Stimulated activated CD8-positive, alpha-beta memory T cell treated with anti-CD3 and anti-CD28 coated beads, Interleukin-7, amount 100 ng/mL, for 1 hour (primary cell): ENCODE measurements at places on chromosomes 3 and 15.

- no peak for DNase-seq
Observed at GRCh38 chr3:45940781-45941365, 2.4 kb upstream of the CXCR6 start.

GRCh38 chr15:45456212-45457106, 66.1 kb downstream of the SLC30A4 start:
- DNase-seq: peak; percentile 19

DNA sequence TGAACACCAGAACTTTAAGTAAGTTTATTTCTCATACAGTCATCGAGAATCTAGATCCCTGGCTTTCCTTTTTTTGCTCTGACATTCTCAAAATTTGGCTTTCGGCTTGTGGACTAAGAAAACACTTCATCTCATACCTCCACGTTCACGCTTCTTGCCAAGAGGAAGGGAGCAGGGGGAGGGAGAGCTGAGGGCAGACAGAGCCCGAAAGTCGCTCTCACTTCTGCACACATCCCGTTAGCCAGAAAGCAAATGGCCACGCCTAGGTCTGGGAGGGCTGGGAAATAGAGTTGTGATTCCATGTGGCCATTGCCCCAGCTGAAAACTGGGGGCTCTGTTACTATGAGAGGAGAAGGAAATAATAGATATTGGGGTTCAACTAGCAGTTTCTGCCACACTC, 57.3 kb downstream of the MAP6D1 start:
- no peak for DNase-seq

- no peak for DNase-seq
Observed at GRCh38 chr3:170982733-170983132, 43.8 kb downstream of the SLC2A2 start.

GRCh38 chr15:31020542-31020941, 29.1 kb upstream of the MTMR10 start:
- no peak for DNase-seq

- DNase-seq: no peak
Observed at GRCh38 chr3:18440066-18440722, 15.1 kb upstream of the SATB1 start.

- no peak for DNase-seq
Observed at GRCh38 chr15:58471348-58471747, 39.6 kb downstream of the LIPC start.

DNA sequence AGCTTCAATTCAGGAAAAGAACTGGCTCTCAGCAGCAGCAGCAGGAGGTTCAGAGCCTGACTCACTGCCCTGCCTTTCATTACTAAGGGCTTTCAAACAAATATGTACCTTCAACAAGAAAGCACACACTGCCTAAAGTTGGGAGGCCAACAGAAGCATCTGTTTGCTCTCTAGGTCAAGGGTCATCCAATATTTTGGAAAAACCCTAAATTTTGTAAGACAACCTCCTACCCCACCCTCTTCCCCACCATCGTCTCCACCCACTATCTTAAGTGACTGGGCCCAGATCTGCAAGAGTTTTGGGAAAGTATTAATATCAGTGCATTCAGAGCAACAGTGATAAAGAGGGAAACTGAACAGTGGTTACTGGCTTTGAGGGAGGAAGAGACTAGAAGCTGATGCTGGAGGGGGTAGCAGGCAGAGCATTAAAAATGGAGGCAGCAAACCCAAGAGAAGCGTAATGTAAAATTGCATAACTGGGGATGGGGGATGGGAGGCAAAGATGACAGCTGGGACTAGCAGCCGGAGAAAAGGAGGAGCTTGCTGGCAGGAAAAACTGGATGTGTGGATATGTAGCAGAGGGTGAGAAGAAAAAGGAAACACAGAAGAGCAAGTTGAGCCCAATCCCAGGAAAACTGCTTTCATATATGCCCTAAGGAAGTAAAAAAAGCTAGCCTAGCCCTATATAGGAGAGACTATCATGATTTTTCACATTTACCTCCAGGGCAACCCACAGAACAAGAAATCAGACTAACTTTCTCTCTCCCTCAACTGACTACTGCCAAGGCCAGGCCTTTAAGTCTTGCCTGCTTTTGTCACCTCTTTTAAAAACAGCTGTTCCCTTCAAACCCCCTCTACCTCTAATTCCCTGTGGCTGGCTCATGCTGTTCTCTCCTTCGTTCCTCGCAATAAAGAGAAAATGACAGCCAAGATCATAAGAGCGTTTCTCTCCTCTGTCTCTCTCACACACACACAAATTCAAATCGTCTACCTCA, 31.4 kb downstream of the NPTN start:
- no peak for DNase-seq

DNA sequence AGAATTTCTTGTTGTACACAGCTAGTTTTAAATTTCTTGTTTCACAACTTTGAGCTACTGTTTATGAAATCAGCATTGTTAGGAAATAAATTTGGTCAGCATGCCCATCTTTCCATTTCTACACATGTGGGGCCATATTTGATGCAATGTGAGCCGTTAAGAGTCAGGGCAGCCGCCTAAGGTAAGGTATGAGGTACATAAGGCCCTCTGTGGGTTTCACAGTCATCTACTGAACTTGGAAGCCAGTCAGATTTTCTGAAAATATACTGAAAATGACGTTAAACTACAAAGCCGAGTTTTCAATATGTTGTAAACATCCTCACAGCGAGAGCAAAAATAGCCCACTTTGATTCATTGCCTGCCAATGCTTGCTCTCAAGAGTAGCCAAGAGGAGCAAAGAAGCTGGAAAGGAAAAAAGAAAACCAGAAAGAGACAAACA, 94.7 kb upstream of the PDZRN3 start:
- no peak for DNase-seq

DNA sequence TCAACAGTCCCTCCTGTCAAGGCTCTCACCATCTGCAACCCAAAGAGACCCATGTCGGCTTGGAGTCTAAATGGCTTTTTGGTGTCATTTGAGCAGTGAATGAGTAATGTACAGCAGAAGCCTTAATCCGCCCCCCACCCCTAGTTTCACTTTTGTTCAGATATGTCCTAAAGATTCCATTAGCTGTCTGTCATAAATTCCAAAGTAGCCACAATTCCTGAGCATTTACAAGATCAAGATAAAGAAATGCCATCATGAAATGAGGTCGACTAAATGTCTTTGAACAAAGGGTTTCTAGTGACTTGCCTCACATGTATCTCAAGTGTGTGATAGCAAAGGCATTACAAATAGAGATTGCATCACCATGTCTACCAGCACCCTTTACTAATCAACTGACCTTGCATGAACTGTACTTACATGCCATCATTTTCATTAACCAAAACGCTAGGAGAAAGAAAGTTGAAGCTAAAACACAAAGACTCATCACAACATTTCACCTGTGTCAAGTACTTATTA, 123.8 kb upstream of the PHLDB2 start:
- no peak for DNase-seq

DNA sequence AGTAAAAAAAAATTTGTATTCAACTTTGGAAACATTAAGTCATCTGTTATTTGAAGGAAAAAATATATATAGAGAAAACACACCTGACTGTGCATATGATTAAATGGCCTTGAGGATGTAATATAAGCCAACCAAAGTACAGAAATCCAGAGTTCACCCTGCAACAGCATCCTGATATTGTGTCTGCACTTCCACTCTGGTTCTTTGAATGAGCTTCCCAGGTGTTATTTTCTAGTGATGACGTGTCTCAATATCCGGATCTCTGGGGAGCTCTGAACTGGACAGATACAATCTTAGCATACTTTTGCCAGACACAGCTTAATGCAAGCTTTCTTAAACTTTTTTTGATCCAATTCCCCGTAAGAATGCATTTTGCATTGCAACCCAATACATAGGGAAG, 19.5 kb upstream of the PIK3CB start:
- DNase-seq: no peak

DNA sequence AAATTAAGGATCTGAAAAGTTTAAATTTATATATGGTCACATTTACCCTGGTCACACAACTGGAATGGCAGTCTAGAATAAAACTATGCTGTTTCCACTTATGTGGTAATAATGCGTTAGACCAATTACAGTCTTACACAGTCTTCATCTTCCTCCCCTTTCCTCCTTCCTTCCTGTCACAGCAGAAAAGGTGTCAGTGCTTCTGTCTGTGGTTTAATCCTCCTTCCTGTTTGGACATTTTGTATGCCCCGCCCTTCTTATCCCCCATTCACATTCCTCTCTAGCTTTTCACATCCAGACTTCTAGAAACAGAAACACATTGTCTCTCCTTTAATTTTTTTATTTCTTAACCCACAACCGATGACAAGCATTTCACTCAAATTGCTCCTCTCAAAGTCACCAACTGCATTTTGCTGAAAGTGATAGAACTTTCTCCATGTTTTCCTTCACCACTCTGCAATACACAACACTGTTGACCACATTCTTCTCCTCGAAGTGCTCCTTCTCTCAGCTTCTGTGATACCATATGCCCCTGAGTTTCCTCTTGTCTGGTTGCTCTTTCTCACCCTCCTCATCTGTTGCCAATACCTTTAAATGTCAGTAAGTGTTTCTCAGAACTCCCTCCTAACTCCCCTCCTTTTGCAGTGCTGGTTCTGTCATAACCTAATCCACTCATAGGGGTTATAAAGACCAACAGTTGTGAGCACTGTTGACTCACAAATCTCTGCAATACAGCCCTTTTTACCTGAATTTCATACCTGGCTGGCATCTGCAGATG, 271.6 kb downstream of the UBE2E2 start:
- DNase-seq: no peak

DNA sequence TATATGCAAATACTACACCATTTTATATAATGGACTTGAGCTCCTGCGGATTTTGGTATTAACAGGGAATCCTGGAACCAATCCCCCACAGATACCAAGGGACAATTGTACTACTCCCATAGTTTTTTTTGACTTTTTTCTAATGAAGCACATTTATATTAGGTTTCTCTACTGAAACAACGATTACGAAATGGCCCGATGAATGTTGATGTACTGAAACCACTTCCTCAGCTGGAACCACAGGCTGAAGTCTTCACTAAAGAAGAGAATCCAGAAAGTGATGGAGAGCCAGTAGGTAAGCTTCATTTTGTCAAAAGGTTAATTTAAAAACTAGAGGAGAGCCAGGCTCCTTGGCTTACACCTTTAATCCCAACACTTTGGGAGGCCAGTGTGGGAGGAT, 121.5 kb upstream of the LRRFIP2 start:
- no peak for DNase-seq

GRCh38 chr3:42846685-42847522, 28.8 kb downstream of the CYP8B1 start:
- DNase-seq: no peak

GRCh38 chr3:38480093-38480445, 16.1 kb upstream of the EXOG start:
- no peak for DNase-seq

DNA sequence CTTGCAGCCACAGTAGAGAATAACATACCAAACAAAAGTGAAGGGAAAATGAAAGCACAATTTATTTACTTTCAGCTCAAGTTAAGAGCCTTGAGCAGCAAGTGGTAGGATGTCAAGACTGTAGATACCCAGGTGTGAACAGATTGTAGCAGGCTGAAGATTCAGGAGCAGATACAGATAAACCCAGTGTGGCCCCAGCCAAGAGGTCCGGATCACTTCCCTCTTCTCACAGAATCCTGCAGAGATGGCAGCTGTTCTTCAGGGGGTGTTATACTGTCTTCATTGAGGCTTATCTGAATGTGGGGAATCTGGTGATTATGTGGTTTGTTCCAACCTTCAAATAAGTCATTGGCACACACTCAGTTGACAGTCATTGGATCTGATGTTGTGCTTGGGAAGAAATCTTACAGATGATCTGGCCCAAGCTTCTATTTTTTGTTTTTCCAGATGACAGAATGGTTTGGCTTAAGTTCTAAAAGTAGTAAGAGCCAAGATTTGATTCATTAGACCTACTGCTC, 2.2 kb downstream of the STARD9 start:
- DNase-seq: no peak

- DNase-seq: no peak
Observed at GRCh38 chr15:68552773-68553172, 26.0 kb upstream of the CORO2B start.

DNA sequence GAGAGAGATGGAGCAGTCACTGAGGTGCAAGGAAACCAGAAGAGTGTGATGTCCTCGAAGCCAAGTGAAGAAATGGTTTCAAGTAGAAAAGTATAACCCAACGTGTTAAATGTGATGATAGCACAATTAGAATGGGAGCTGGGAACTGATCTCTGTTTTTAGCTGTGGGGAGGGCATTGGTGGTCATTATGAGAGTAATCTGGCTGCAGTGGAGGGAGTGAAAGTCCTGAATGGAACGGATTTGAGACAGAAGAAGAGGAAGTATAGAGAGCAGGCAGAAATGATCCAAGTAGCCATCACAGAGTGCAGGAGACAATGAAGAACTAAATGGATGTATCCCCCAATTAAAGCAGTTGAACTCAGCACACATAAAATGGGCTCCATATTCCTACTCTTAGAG, 235.3 kb downstream of the IGSF11 start:
- DNase-seq: no peak

DNA sequence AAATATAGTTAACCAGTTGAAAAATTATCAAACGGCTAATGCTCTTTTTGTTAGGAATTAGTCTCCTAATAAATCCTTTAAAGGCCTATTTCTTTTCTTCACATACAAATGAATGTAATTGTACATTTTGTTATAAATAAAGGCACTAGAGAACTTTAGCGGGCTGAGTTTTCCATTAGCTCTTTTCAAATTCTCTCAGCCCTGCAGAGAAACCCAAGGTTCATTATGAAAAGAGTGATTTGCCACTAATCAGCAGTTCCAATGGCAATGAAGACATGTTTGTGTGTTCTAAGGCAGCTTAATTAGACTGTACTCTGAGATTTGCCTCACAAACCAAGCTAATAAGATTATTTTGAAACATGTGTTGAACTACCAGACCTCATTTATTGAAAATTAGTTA, 64.6 kb upstream of the P2RY1 start:
- no peak for DNase-seq

- DNase-seq: no peak
Observed at GRCh38 chr3:73259856-73260255, 198.4 kb downstream of the EBLN2 start.

DNA sequence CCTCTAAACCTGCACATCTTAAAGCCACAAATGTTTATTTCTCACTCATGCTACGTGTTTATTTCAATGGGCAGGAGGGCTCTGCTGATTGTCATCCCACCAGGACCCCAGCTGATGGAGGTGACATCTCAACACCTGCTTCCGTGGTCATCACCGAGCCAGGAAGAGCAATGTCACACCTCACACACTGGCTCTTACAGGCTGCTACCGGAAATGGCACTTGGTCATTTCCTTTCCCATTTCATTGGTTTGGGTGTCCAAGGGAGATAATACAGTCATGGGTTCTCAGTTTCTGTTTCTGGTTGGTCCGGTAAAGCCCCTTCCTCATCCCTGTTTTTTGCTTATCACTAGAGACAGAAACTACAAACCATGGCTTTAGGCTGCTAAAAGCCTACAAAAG, 41.9 kb downstream of the ABHD2 start:
- DNase-seq: no peak

DNA sequence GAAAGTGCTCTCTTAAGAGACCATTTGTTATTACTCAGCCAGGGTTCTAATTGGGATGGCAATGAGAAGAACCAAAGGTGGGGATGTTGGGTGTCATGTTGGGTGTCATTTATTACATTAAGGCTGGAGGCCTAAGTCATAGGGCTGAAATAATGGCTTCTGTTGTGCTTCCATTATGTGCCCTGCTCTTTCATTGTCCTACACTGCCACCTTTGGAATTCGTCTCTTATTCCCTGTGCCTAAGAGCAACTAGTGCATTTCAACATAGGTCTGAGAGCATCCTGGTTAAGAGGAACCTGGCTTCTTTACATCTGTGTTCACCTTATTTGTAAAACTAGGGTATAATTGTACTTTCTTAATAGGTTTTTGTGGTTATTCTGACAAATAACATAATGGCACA, 32.2 kb downstream of the RIOX2 start:
- no peak for DNase-seq

GRCh38 chr3:42672515-42672914, 12.8 kb upstream of the KLHL40 start:
- no peak for DNase-seq
